Activated naive CD4-positive, alpha-beta T cell treated with Interleukin-2 at 50 U/mL for 16 hours (primary cell): ENCODE measurements at places on chromosomes 7 and 10.

DNA sequence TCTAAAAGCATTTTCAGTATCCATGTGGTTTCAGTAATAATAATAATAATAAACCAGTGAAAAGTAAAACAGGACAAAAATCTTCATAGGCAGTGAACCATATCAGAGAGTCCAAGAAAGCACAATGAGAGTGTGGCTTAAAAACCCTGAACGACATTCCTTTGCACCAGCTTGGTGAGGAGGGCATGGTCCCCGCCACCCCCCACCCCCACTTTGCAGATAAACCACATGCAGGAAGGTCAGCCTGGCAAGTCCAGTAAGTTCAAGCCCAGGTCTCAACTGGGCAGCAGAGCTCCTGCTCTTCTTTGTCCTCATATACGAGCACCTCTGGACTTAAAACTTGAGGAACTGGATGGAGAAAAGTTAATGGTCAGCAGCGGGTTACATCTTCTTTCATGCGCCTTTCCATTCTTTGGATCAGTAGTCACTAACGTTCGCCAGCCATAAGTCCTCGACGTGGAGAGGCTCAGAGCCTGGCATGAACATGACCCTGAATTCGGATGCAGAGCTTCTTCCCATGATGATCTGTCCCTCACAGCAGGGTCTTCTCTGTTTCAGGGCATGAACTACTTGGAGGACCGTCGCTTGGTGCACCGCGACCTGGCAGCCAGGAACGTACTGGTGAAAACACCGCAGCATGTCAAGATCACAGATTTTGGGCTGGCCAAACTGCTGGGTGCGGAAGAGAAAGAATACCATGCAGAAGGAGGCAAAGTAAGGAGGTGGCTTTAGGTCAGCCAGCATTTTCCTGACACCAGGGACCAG is 172.5 kb downstream of the EGFR start:
- no peak for DNase-seq

GRCh38 chr10:123645016-123645415 is 21.1 kb upstream of the GPR26 start:
- DNase-seq: no peak

DNA sequence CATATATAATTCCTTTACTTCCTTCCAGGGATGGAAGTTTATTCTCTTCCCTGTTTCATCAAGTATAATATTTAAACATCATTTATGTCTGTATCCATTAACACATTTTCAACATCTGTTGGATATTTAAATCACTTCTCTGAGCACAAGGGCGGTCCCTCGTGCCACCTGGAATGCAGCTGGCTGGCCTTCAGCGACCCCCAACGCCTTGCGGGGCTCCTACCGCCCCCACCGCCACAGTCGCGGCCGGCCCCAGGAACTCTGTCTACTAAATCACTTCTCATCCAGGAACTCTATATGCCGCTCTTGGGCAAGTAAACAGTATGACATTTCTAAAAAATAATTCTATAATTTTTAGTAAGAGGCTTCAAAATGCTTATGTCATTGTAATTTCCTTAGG is 221.1 kb upstream of the PTN start:
- no peak for DNase-seq

DNA sequence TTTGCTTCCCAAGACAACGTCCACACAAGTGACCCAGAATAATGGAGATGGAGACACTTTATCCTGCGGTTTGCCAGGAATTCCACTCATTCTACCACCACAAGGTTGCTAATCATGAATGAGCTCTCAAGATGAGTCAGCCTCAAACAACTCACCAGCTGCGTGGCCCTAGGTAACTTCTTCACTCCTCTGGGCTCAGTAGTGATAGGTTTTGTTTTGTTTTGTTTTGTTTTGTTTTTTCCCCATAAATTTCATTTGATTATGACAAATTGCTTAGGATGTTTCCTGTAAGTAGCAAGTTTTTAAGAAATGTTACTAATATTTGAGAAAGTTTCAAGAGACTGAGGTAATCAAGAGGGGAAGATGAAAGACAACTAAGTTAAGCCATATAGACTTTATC is 286.8 kb downstream of the PARD3 start:
- DNase-seq: no peak

- DNase-seq: no peak
These were observed 49.2 kb downstream of the BTRC start for GRCh38 chr10:101403161-101403560.

- DNase-seq: no peak
These were observed 345.6 kb upstream of the NRP1 start for GRCh38 chr10:33680036-33680435.

DNA sequence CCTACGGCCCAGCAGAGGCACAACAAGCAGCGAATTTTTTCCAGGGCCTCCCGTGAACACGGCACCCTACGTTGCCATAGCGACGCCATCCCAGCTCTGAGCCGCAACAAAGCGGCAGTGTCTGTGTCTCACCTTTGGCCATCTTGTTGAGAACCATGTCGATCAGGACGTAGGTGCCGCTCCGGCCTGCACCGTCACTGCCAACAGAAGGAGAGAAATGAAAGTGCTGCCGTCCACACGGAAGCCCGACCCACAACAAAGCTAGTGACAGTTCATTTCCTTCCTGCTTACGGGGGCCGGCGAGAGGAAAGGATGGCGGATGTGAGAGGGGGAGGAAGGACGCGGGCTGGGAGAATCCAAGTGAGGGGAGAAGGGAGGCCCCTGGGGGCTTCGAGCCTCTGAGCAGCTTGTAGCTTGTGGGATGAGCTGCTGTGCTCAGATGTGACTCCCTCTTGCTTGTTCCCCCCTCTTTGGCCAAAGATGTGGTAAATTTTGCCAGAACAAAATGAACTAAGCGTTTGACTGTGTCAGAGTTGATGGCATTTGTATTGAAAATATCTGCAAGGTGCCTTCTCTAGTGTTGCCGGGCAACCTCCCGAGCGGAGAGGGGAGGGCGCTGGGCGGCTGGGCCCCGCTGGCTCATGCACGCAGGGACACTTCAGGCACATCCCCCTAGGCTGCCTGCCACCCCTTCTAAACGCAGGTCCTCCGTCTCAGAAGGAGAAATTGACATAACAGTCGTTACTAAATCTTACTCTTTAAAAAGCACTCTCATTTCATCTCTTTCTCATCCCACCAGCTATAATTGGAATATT is 232.2 kb downstream of the DNAJB6 start:
- peak; percentile 59 for DNase-seq

- DNase-seq: no peak
These were observed 124.6 kb downstream of the LRRTM3 start for GRCh38 chr10:67050415-67050814.

DNA sequence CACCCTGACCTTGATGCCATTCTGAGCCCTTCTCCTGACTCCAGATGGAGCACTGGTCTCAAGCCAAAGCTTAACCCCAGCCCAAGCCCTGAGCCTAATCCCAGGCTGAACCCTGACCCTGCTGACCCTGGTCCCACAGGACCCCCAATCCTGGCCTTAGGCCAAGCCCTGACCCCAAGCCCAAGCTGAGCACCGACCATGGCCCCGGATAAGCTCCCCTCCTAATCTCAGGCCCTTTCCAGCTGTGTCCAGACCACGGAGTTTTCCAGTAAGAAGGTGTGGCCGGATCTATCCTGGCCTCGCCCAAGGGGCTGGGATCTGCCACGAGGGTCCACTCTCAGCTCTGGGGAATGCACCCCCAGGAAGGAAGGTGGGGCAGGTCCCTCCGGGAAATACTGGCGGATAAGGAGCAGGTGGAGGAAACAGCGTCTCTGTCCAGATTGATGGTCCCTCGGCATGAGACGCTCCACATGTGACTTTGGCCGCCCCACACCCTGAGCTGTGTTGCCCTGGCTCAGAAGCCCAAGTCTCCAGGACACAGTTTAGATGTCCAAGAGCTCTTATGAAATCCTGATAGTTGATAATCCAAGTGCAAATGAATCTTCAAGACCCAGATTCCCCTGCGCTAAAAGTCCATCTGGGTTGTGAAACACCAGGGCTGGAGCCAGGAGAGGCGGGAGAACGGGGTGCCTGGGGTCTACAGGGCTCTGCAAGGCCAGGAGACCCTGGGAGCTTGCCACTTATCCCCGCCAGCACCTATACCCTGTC is 10.4 kb downstream of the ELN start:
- no peak for DNase-seq

GRCh38 chr10:77919713-77920108 is 6.8 kb downstream of the DLG5 start:
- no peak for DNase-seq

DNA sequence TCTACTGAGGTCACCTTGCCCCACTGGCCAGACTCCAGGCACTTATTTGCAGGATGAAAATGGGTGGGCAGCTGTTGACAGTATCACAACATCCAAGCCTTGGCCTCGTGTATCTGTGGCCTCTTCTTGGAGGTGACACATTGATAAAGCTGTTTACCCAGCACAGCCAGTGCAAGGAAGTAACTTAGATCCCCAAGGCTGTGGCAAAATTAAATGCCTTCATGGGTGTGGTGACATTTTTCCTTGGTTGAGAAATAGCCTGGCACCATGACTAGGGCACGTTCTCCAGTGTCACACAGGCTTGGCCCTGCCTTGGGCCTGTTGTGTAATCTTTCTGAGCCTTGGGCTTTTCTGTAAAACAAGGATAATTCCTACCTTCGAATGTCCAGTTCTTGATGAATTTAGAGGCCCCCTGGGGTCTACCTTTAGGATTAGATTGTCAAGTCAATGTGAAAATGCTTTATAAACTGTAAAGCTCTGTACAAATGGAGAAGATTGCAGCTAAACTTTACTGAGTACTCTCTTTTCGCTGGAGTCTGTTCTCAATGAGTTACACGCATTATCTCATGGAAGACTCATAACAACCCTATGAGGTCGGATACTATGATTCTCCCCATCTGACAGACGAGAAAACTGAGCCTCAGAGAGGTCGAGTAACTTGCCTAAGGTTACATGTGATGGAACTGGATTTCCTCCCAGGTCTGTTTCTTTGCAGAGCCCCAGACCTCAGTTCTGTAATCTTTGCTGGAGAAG is 46.7 kb upstream of the LOXL4 start:
- DNase-seq: no peak

DNA sequence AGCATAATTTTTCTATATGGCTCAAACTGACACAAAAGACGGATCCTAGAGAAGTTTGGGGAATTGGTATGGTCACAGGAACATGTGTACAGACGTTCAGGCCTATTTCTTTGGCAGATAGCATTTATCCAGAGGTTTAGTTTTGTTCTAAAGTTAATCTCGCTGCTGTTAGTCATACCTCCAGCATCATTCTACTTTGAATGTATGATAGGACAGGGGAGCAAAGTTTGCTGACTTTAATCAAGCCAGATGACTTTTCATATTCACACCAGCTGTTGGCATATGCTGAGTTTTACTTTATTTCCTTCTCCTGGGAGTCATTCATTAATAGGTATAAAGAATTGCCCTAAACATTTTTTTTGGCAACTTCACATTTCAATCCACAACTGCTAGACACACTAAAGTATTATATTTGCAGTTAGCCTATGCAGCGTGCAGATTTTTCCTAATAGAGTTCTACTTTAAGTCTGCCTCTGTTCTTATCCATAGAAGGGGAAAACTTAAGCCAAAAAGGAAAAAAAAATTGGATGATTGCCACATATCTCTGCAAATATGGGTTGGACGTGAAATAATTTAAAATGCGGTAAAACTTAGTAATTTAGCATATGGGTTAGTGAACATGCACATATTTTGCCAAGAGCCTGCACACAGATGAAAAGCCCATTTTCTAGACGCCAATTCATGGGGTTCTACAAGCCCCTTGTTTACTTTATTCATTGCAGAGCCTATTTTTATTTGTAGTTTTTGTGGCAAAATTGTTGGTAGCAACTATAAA is 213.1 kb downstream of the C7orf25 start:
- no peak for DNase-seq

DNA sequence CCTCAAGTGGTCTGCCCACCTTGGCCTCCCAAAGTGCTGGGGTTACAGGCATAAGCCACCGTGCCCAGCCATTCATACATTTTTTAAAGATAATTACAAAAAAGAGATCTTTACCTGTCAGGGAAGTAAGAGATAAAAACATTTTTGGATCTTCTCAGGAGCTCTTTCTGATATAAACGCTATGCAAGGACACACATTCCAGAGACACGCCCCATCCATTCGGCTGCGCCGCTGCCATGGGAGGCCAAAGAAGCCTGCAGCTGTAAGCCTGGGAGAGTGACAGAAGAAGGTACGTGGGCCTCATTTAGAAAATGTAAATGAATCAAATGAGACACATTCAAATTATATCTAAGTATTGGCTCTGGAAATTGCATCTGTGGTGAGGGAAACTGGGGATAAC is 85.3 kb downstream of the LYZL1 start:
- no peak for DNase-seq

DNA sequence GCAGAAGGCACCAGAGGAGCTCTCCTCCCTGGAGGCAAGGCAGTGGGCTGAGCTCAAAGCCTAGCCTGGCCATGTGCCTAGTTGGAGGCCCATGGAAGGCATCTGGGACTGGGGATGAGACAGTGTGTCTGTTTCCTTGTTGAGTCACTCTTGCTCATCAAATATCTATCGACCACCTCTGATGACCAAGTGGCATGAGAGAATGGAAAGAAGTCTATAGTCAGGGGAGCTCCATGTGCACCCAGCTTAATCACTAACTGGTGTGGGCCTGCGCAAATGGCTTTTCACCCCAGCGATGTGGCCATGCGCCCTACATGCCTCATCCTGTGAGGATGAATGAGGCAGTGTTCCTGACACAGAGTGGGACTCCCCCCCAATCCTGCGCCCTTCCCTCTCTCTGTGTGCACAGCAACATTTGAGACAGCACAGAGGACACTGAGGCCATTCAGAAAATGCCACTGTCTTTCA is 229.9 kb downstream of the RPS24 start:
- DNase-seq: no peak

DNA sequence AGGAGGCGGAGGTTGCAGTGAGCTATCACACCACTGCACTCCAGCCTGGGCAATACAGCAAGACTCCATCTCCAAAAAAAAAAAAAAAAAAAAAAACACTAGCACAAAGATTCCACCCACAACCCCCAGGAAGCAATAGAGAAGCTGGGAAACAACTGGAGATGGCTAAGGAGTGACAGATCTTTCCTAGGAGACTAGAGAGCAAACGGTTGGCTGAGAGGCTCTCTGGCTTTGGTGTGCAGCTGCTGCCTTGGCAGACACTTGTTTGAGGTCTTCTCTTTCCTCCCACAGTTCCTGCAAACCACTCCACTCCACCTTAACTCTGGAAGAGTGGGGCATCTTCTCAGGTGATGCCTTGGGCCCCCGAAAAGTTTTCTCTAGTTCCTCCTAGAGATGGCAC is 78.5 kb upstream of the LANCL2 start:
- DNase-seq: no peak

DNA sequence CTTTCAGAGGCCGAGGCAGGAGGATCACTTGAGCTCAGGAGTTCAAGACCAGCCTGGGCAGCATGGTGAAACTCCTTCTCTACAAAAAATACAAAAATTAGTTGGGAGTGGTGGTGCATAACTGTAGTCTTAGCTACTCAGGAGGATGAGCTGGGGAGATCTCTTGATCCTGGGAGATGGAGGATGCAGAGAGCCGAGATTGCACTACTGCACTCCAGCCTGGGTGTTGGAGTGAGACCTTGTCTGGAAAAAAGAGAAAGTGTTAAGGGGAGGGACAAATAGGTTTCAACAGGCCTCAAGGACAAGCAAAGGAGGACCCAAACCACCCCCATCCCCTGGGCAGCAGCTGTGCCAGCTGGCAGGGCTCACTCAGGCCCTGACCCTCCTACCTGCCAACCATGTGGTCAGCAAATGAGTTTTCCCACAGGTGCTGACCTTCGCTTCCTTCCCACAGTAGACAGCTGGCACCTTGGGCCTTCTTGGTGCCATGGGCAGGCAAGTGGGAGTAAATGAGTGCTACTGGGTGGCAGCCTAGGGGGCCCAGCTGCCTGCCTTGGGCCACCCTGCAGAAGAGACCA is 5.5 kb upstream of the PNLIPRP2 start:
- no peak for DNase-seq

GRCh38 chr10:77614778-77615625 is 22.6 kb downstream of the KCNMA1 start:
- no peak for DNase-seq
